ENCODE measurements at places on chromosomes 12 and 14.

DNA sequence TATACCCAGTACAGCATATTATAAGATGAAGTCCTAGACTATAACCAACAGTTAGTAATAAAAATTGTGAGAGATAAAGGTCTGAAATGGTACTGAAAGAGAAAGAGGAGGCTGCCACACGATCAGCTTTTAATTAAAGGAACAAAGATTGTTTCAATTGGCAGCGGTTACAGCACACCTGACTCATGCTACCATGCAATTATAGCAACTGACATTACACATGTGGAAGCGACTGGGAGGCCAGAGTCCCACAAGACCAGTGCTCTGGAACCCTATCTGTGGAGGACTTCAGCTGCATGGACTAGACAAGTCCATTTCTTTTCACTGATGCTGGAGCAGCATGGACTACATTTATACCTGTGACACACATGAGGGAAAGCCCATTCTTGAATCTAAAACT is 55.2 kb downstream of the SEL1L start:
- no peak for DNase-seq

- DNase-seq, result peak; percentile 62
Measured at GRCh38 chr14:82855912-82856391, 1322.3 kb upstream of the SEL1L start.

- DNase-seq, result no peak
Measured at GRCh38 chr12:132675757-132676432, 11.2 kb downstream of the POLE start.

DNA sequence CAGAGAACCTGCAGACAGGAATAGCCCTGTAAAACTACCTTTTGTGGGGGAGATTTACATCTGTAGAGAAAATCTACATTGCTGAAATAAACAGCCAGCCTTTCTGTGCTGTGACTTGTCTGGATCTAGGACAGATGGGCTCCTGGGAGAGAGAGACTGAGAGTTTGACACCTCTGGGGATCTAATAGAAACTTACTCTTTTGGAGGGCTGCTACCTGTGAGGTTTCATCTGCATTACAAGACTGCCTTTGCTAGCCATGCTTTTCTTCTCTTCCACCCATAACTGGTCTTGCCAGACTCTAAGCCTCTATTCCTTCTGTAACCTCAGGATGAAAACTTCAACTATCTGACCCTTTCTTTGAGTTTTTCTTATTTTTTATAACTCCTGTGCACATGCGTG is 452.6 kb downstream of the ZFP36L1 start:
- no peak for DNase-seq

DNA sequence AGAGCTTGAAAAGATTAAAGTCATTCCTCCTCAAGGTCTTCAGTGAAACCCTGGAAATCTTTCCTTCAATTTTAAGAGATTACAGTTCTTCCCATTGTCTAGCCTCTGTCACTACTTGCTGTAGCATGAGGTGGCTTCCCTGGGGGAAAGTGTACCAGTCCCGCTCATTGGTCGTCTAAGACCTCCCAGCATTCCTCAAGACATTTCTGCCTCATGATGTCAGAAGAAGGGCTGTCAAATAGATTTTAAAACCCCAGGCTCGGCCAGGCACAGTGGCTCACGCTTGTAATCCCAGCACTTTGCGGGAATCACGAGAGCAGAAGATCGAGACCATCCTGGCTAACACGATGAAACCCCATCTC is 46.7 kb downstream of the SMUG1 start:
- DNase-seq, result no peak

GRCh38 chr12:1205512-1206060 is 214.6 kb downstream of the ERC1 start:
- no peak for DNase-seq

DNA sequence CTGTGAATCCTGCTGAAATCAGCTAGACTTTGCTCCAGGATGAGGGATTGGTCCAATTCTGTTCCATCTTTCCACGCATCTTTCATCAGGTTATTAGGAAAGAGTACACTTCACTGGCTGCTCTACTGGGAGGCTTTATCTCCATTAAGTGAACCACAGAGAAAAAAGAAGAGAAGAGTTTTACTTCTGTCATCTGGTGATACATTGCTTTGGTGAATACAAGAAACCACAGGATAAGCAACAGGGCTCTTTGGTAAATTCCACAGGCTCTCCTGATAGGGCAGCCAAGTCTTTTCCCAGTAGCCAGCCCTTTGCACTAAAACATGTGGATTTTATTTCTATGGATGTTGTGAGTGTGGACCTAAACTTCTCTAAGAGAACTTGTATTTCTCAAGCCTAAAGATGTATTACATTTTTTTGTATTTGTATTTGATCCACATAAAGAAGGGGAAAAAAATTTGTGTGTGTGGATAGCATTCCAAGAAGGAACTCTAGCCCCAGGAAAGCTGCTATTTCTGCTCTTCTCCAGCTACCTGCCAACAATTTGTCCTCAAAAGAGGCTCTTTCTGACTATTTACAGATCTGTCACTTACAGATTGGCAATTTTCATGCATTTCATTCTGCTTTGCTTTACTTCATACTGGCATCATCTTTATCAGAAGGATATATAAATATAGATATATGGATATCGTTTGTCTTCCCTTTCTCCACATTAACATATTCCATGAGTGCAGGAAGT is 1117.6 kb upstream of the TMEM132C start:
- no peak for DNase-seq

GRCh38 chr12:80101126-80101525 is 1.8 kb downstream of the OTOGL start:
- no peak for DNase-seq

GRCh38 chr14:52032204-52032801 is 36.6 kb downstream of the NID2 start:
- DNase-seq, result no peak

DNA sequence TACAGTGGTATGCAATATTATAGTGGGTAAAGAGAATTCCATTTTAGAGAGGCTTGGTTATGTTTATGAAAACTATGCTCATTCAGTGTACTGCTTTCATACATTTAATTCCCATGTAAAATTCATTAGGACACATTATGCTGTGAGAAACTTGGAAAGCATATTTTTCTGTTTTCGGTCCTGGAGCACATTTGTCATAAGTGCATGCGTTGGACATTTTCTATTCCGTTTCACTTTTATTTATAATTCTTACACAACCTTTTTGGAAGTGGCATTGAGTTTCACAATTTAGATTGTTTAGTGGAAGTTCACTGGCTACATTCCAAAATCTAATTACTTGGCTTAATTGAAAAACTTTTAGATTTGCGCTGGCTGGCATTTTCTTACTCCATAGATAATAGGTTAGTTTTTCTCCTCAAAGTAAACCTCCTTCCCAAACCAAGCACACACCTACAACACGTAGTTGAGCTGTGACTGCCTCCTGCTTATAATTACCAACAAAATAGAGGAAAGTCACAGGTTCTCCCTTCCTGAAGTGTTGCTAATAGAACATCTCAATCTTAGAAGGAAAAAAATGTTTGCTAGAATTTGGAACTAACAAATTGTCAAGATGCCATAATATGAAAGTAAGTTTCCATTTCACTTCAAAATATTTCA is 938.5 kb downstream of the TRHDE start:
- no peak for DNase-seq

All from NCI-H2081 (cell line).